Right ventricle myocardium superior (tissue), 1 donor: ENCODE measurements at places on chromosomes 7 and 10.

DNA sequence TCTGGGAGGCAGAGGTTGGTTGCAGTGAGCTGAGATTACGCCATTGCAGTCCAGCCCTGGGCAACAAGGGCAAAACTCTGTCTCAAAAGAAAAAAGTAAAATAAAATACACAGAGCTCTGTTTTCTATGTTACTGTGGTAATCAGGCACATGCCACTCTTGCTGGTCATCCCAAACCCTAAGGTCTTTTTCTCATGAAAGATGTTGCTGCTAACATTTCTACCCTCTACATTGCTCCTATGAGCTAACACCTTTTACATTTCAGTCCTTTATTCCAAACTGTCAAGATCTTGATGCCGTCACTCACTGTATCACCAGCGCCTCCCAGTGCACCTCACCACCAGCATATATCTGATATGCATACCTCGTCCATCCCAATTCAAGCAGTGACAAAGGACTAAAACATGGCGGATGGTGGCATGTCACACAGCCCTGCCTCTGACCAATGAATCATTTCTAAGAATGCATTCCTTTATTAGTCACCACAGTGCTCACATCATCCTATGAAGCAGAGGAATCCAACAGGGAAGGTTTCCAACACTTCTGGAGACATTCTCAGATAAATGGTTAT is 4.3 kb downstream of the DAGLB start:
- DNase-seq, result no peak

- no peak for DNase-seq
Observed at GRCh38 chr7:153322991-153323390, 563.4 kb downstream of the ACTR3B start.

GRCh38 chr7:15725051-15725450 is 38.6 kb upstream of the MEOX2 start:
- no peak for DNase-seq

GRCh38 chr7:156036153-156036552 is 223.9 kb upstream of the SHH start:
- DNase-seq, result no peak

DNA sequence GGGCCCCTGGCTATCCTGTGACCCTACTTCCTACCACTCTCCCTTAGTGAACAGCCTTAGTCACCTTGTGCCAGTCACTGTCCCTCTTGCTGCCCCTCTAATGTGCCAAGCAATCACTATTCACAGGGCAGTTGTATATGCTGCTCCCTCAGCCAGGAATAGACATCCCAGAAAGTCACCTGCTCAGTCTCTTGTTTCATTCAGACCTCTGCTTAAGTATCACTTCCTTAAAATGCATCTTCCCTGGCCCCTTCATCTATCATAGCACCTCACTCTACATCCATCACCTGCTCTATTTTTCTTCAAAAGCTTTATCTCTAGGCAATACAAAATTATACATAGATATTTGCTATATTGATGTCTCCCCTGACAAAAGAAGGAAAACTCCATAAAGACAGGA is 328.4 kb upstream of the NFE2L3 start:
- DNase-seq, result no peak

GRCh38 chr10:14560791-14561765 is 213.6 kb downstream of the FAM107B start:
- DNase-seq, result no peak

DNA sequence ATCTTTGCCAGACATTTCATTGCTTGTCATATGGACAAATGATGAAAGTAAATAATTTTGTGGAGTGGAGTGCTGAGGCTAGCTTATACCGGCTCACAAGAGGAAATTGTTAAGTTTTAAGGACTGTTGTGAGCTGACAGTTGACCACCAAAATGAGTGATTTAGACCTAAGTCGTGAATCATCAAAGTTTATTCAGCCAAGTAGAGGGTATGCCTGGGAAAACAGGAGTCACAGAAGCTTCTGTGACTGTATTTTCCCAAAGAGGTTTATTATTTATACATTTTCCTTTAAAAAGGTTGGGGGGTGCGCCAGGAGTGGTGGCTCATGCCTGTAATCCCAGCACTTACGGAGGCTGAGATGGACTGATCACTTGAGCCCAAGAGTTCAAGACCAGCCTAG is 21.8 kb downstream of the MRPS24 start:
- no peak for DNase-seq

GRCh38 chr7:27097686-27098577 is 2.1 kb upstream of the HOXA1 start:
- no peak for DNase-seq

- no peak for DNase-seq
Observed at GRCh38 chr7:139231513-139232376, 708 bp downstream of the UBN2 start.

GRCh38 chr10:43698156-43698555 is 49.5 kb upstream of the ZNF32 start:
- no peak for DNase-seq

DNA sequence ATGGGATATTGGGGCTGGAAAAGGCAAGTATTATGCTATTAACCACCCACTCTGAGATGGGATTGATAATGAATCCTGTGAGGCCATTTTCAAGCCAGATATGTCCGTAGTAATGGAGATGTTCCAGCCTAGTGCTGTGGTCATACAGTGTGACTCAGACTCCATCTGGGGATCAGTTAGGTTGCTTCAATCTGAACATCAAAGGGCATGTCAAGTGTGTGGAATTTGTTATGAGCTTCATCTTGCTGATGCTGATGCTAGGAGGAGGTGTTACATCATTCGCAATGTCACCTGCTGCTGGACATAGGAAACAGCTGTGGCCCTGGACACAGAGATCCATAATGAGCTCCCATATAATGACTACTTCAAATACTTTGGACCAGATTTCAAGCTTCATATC is 144.7 kb downstream of the PLCE1 start:
- no peak for DNase-seq

- DNase-seq, result peak; percentile 59
Observed at GRCh38 chr10:78299851-78300468, 266.3 kb downstream of the RPS24 start.

DNA sequence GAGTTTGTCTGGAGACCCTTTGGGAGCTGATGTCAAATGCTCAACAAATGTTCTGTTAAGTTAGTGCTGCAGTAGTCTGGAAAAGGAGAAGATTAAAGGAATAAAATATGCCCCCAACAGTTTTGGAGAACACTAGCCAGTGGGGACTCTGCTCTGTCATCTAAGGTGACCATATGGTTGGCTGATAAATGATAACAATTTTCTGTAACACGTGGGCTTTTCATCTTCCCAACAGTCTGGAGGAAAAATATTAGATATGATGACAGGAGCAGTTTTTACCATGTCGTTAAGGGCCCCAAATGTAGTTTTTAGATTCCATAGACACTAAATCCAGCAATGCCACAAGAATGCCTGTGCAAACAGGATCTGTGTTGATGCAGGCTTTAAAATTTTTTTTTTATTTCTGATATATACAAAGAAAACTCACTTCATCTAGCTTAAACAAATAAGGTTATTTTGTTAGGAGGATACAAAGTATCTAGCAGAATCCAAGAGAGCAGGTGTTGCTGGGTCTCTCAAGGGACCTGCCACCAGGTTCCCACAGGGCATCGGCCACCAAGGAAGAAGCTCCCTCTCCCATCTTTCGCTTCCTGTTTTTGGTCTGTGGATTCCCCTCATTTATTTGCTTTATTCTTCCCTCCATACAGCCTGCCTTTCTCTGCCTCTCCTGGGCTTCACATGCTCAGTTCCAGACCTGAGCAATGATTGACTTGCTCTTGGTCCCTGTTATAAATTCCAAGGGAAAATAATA is 6.2 kb upstream of the CFAP58 start:
- no peak for DNase-seq

- no peak for DNase-seq
Observed at GRCh38 chr10:2439000-2439399, 628.3 kb upstream of the PFKP start.

DNA sequence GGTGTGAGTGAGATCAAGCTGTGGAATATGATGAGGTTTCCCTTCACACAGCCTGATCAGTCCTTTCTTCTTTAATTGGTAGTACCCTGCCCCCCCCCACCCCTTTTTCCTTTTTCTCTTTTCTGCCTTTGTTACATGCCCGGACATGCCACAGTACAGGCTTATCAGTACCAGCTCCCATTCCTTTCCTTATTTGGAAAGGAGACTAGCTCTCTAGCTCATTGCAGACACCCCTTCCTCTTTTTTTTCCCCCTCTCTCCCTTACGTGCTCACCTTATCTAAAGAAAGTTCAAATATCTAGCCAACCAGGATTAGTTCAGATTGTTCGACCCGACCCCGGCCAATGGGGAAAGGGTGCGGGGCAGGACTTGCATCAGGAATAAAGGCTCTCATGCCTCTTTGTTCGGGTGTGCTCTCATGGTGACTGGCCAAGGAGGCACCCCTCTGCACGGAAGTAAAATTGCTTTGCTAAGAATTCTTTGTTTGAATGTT is 230.4 kb downstream of the ACTR3B start:
- DNase-seq, result no peak

GRCh38 chr10:112790030-112790429 is 160.0 kb upstream of the TCF7L2 start:
- DNase-seq, result no peak

GRCh38 chr7:84040355-84040754 is 154.2 kb downstream of the SEMA3A start:
- DNase-seq, result no peak

DNA sequence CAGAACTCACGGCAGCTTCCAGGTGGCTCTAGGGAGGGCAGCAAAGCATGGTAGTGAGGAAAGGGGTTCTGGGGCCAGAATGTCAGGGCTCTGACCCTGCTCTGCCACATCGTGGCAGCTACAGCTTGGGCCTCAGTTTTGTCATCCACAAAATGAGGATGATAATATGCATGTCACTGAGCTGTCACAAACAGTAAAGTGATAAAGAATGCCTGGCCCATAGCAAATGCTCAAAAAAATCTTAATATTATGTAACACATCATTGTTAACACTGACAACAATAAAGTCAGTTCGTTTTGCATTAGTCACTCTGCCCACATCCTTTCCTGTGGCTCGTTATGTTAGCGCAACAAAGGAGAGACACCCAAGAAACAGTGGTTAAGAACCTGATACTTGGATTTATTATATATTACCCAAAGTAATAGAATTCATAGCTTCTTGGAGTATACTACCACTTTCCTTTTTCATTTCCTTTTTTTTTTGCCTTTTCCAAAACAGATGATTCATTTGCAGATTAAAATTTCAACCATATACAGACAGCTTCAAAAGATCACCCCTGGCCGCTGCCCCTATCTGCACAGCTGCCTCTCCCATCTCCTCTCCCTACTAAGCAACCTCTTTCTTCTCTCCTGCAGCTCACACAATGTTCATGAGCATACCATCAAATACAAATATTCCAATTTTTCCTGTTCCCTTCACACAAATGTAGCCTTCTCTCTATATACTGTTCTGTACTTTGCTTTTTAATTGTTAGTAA is 45.5 kb upstream of the DDC start:
- no peak for DNase-seq

DNA sequence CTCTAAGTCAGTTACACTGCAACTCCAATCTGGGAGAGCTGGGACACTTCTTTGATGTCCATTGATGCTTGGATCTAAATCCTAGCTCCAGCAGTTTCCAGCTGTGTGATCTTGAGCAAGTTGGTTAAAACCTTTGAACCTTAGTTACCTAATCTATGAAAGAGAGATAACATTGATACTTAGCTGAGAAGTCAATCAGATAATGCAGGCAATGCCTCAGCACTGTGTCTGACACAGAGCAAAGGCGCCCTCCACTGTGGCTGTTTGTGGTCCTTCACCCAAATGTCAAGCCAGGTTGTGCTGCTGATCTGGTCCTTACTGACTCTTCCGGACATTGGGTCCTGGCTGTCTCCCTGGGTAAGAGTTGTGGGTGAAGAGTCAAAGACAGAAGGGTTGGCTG is 20.2 kb downstream of the DNTT start:
- DNase-seq, result no peak

GRCh38 chr10:18099415-18099814 is 40.8 kb upstream of the CACNB2 start:
- DNase-seq, result no peak

GRCh38 chr7:113763226-113763625 is 155.6 kb downstream of the PPP1R3A start:
- no peak for DNase-seq

- DNase-seq, result no peak
Observed at GRCh38 chr10:513393-513792, 176.1 kb downstream of the DIP2C start.

DNA sequence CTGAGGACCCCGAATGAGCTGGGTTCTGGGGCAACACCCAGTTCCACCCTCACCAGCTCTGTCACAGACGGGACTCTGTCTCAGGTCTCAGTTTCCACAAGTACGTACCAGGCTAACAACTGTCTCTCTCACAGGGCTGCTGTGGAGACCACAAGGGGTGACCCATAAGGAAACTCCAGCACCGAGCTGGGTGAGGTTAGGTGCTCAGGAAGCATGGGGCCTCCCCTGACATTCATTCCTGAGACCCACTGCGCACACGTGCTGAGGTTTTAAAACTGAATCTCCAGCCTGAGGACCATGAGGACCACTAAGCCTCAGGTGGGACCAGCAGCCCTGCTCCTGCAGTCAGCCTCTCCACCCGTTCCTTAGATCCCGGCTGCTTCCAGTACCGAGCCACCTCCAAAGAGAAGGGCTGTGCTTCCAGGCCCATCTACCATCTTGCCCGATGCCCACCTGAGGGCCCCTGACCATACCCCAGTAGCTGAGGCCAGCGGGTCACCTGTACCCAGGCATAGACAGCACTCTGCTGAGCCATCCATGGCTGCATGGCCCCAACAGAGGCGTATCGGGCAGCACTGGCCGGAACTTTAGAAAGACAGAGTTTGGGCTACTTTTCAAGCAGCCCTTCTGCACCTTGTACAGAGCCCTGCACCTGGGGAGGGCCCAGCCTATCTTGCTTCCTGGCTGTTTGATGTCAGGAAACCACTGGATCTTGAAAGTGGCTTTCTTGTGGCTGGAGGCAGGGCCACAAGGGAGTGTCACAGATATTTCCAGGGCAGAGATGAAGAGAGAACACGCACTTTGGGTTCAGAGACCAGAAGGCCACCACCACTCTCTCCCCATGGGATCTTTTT is 18.7 kb downstream of the HSPA12A start:
- no peak for DNase-seq

- DNase-seq, result no peak
Observed at GRCh38 chr10:78913219-78914059, 155.3 kb upstream of the ZMIZ1 start.

GRCh38 chr7:155754165-155754564 is 58.1 kb downstream of the SHH start:
- DNase-seq, result no peak

- no peak for DNase-seq
Observed at GRCh38 chr10:122363311-122363710, 11.2 kb upstream of the PLEKHA1 start.

- no peak for DNase-seq
Observed at GRCh38 chr10:34697351-34698247, 117.5 kb downstream of the PARD3 start.

DNA sequence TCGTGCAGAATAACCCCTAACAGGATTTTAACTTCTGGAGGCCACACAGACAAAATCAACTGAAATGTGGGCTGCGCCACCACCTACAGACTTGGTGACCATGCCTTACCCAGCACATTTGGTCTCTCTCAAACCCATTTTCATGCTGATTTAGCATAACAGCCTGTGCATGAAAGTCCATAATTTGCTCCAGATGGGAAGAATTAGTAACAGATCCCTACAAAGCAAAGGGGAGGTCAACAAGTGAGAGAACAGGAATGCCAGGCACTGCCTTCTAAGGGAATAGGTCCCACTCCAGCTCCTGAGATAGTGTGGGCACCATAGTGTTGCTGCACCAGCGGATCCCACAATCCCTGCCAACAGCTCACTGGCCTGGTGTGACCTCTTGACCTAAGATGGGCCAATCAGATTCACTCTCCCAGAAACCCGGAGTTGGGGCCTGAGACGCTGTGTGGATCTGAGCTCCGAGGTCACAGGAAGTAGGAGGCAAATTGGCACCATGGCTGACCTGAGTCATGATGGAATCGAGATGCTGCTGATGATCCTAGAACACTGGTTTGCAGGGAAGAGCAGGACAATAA is 32.4 kb downstream of the SLIT1 start:
- no peak for DNase-seq
